ENCODE measurements at places on chromosomes 2 and 18.

- H3K4me1 ChIP-seq: peaks cover 12% of the 10 kb centered on the region
- peaks cover 7% of the 10 kb centered on the region for H3K36me3 ChIP-seq
Measured at GRCh38 chr2:226860087-226860486, 24.2 kb downstream of the RHBDD1 start.

DNA sequence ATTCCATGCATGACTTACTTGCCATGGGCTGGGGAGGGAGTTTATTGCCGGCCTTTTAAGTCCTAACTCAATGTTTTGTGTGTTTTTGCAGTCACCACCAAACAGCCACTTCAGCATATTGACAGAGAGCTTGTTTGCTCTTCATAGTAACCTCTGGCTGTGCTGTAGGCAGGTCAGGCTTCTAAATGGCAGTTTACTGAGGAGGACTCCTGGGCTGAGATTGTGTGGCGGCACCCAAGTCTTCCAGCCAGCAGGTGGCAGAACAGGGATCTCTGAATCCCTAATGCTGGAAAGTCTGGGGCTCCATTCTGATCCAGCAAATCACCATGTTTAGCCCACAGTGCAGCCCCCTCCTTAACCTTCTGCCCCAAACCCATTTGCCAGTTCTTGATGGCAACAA is 121.2 kb downstream of the CAPN13 start:
- DNase-seq: no peak
- H3K4me3 ChIP-seq: no peak overlapping the region
- H3K27me3 ChIP-seq: no peaks in the 10 kb centered on the region
- no peaks in the 10 kb centered on the region for H3K4me1 ChIP-seq
- no peak overlapping the region for H3K27ac ChIP-seq

GRCh38 chr2:141317986-141318385 is 812.8 kb downstream of the LRP1B start:
- no peak overlapping the region for H3K4me3 ChIP-seq
- H3K27me3 ChIP-seq: no peaks in the 10 kb centered on the region
- no peaks in the 10 kb centered on the region for H3K4me1 ChIP-seq
- H3K36me3 ChIP-seq: no peaks in the 10 kb centered on the region
- DNase-seq: no peak

DNA sequence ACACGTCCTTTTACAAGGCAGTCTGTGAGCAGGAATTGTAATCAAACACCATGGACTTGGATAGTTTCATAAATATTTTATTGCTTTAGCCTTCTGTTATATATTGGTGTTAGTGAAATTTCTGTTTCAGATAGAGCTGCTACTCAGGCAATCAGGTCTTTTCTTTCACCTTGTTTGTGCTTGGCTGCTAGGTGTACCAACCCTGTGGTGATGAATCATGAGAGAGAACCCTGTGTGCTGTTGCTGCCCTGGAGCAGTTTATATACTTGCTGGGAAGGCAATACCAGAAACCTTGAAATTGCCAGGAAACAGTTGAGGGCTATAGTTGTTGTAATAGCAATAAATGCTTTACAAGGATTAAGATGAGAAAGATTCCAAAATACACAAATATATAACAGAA is 84.5 kb downstream of the FSHR start:
- no peak overlapping the region for H3K4me3 ChIP-seq
- no peak overlapping the region for H3K27ac ChIP-seq
- H3K27me3 ChIP-seq: no peaks in the 10 kb centered on the region
- no peaks in the 10 kb centered on the region for H3K4me1 ChIP-seq

Data from natural killer cell (primary cell).